NCI-H1105 treated with DMSO at 0.1 percent for 48 hours (cell line): ENCODE measurements at places on chromosomes 2 and 18.

DNA sequence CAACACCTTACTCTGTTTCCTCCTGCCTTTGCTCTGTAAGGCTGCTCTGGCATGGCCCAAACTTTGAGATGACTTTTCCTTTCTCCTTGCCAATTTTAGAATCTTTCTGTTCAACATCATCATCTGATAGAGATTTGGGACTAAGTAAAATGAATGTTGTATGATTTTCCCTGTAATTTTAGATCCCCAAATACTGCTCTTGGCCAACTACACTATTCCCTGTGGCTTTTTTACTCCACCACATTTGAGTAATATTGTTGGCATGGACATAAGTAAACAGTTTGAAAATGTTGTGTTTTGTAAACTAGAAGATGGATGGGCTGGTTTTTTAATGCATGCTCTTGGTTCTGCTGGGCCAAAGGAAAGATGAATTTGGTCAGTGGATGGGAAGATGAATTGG, 12.1 kb downstream of the LTBP1 start:
- DNase-seq = no peak

- DNase-seq = no peak
Observed at GRCh38 chr2:15189216-15189615, 371.9 kb downstream of the NBAS start.

GRCh38 chr2:162480067-162480466, 136.1 kb downstream of the GCA start:
- DNase-seq = no peak

GRCh38 chr18:79503406-79503805, 107.7 kb downstream of the NFATC1 start:
- no peak for DNase-seq

DNA sequence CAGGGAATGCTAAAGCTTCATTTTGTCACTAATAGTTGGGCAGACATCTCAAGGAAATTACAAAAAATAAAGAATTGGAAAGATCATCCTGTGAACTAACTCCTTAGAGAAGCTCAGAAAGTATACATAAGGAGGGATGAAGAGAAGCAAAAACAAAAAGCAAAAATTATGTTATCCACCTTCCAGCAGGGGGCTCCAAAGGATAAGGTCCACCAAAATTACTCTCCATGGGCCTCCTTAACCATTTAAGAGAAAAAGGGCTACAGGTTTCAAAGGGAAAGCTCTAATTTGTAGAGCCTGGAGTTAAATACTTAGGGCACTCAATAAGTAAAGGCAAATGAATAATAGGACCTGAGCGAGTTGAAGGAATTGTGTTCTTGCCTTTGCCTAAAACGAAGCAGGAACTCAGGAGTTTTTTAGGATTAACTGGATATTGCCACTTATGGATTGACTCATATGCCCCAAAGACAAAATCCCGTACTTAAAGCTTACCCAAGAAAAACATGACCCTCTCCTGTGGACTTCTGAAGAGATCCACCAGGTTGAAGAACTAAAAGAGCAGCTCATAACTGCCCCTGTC, 1167.9 kb downstream of the DSC3 start:
- peak; percentile 51 for DNase-seq

- no peak for DNase-seq
Observed at GRCh38 chr2:191078165-191078867, 64.3 kb upstream of the STAT1 start.

- DNase-seq = no peak
Observed at GRCh38 chr2:41837610-41838009, 210.2 kb upstream of the PKDCC start.

GRCh38 chr2:232477751-232478510, 9.7 kb downstream of the ECEL1 start:
- DNase-seq = no peak

GRCh38 chr2:78870343-78870967, 155.0 kb upstream of the REG3G start:
- DNase-seq = no peak

GRCh38 chr18:9428862-9429661, 46.3 kb upstream of the RALBP1 start:
- no peak for DNase-seq

GRCh38 chr2:121159291-121160071, 125.5 kb downstream of the TFCP2L1 start:
- no peak for DNase-seq

DNA sequence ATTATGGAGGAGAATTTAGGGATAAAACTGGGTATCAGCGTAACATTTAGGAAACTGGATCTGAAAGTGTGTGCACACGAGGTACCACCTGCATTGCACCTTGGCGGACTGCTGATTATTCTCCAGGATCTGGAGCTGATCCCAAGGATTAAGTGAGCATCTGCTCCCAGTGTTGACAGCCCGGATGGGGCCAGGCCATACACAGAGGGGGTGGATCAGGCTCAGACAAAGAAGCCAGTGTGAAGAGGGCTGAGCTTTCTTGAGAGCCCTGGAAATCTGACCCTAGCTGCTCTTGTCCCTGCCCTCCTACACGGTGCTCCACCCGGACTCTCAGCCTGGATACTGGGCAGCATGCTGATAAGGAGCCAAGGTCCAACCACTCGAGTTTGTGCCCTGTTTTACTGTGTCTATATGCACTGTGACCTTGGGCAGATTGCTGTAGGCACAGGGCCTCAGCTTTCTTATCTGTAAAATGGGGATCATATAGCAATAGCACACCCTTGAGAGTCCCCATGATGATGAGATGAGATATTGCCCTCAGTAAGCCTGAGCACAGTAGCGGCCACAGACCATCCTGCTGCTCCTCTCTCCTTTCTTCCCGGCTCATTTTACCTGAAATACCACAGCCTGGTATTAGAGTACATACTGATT, 396.8 kb upstream of the CELF4 start:
- DNase-seq = no peak

DNA sequence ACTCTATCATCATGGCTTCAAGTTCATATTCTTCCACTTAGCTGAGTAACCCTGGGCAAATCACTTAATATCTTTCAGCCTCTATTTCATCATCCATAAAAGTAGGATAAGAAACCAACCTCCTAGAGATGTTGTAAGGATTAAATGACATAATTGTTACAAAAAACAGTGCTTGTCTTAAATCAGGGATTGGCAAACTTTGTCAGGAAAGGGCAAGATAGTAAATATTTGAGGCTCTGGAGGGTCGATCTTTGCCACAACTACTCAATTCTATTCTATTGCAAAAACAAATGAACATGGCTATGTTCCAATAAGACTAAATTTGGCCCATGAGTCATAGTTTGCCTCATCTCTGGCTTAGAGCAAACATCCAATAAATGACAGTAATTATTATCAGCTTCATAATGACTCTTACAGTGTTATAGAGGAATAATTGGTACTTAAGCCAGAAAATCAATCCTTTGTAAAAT, 184.7 kb downstream of the SATB2 start:
- DNase-seq = peak; percentile 79

DNA sequence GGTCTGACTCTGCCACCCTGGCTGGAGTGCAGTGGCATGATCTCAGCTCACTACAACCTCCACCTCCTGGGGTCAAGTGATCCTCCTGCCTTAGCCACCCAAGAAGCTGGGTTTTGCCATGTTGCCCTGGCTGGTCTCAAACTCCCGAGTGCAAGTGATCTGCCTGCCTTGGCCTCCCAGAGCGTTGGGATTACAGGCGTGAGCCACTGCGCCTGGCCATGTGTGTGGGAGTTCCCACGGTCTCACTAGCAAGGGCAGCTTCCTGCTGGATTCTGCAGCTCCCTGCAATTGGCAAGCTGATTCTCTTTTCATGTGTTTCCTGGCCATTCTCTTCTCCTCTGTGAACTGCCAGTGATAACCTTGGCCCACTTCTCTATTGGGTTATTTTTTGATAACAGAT, 84.0 kb downstream of the USP40 start:
- no peak for DNase-seq

- DNase-seq = no peak
Observed at GRCh38 chr2:3399829-3400228, 20.3 kb downstream of the TRAPPC12 start.

GRCh38 chr2:207565736-207566500, 36.2 kb downstream of the CREB1 start:
- DNase-seq = no peak

DNA sequence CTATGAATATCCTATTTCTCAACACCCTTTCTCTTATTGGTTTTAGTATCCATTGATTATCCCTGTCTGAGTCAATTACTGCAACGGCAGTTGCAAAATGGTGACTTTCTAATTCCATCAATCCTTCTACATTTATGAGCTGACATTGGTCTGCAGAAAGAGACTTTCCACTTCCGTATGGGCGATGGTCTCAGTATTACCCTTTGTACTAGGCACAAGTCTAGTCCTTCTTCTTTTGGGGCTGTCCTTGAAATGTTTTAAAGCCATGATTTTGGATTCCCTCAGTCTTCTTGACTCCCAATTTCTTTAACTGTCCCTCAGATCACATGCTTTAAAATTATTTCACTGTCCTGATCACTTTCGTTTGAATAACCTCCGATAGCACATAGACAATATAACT, 32.7 kb upstream of the SOCS6 start:
- DNase-seq = no peak

- DNase-seq = no peak
Observed at GRCh38 chr2:52877703-52878102, 889.9 kb upstream of the CHAC2 start.

GRCh38 chr2:37614061-37614738, 57.2 kb downstream of the CDC42EP3 start:
- no peak for DNase-seq

DNA sequence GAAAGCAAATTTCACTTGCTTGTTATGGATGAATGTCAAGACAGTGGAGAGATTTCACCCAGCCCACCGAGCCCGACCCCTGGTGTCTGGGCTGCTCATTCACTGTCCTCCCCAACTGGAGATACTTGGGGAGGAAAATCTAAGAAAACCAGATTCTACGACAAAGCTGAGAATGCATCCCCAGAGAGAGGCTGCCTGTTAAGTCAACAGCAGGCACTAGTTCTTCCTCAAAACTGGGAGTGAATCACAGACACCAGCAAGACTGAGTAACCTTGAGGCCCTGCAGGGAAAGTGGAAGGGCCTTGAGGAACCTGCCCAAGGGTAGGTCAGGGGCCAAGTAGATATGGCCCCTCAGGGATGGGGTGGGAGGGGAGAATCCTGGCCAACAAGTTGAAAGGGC, 34.2 kb upstream of the MLPH start:
- DNase-seq = no peak

DNA sequence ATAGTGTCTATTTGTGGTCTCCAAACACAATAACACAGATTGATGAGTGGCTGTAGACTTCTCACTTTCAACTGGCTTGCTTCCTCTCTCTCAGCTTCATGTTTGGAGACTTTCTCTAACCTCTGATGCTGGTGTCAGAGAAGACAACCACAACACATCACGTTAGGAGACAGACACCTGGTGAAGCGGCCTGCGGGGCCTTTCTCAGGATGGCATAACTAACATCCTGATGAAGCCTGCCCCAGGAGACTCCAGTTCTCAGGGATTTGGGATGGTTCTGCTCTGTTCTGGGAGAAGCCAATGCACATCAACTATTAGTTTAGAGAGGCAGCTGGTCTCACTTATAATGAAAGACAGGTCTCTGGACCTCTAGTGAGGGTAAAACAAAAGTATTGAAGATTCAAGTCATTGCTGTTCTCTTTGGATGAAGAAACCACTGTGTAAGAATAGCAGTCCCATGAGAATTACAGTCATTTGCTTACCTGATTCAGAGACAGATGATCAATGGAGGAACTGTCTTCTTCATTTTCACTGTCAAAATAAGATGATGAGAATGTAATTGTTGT, 2.0 kb downstream of the IL1A start:
- no peak for DNase-seq

DNA sequence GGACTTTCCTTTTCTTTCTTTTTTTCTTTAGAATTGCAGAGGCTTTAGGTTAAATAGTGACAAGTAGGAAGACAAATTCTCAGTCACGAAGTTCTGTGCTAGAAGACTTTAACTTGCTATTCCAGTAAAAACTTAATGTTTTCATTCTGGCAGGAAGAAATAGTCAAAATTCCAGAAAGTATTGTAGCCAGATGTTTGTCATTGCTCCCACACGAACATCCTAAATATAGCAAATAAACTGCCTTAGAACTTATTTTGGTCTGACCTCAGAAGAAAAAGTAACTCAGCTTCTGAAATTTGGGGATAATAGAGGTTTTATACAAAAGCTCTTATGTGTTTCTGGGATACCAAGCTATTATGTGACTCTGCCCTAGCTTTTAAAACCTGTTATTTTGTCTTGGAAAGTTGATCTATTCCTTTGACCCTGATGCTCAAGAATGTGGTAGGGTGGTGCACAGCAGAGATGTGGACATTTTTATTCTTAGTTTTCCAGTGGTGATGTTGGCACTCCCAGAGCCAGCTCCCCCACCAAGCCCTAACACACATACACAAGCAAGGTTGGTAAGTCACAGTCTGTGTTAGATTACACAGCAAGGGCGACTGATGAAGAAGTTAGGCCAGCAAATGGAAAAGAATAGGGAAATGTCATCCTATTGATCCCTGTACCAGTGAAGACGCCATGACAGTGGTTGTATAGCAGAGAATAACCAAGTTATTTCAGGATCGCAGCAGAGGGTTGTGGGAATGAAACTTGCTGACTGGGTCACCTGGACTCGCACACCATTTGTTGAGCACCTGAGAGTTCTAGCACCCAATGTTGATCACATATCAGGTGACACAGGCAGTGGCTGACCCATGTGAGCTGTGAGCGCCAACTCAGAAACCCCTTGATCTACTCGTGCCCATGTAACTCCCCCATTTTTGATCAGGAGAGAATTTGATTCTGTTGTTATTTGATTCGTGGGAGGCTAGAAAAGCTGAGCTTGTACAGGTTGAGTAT, 23.7 kb downstream of the FARP2 start:
- no peak for DNase-seq

DNA sequence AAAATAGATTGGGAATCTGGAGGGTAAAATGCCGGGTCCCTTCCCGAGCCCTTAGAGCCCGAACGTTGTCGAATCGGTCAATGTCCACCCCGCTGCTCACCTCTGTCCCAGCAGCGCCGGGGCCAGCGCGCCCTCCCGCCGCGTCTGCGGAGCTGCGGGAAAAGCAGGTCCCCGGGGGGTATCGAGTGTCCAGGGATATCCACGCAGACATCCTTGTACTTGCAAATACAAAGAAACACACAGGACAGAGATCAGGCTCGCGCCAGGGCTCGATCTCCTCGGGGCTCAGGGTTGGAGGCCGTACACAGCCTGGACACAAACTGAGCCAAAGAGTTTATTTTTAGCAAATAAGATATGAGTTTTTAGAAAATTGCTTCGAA, 2.3 kb upstream of the GATA6 start:
- no peak for DNase-seq
